ENCODE measurements at places on chromosomes 11 and 22.
A peak's percentile ranks its signal among the peaks of the same experiment; 100 is the strongest.

DNA sequence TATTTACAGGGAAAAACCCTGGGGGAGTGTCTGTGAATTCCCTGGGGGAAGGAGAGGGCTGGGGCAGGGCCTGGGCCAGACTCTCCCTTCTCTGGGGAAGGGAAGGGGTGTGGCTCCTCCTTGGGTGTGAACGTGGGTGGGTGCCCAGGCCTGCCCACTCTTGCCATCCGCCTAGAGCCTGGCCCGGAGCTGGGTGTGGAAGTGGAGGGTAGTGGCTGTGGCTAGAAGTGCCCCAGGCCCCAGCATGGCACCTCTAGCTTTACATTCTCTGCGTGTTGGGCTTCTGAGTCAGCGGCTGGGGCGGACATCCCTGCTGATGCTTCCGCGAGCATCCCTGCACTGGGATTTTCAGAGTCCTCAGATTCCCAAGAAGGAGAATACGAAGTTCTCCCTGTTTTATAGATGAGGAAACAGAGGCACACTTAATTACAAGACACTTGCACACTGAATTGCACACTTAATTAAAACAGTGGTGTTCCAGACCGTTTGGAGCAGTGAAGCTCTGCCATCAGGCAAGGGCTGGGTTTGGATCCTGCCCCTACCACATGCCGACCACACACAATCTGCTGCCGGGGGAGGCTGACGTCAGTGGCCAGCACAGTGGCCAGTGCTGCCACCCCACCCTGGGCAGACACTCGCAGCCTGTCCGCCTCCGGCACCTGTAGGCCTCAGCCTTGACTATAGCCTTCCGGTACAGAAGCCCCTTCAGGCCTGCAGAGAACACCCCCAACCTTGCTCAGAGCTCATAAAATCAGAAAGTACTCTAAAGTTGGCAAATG lies 7.6 kb downstream of the BAD start:
- ATAC-seq: no peak

DNA sequence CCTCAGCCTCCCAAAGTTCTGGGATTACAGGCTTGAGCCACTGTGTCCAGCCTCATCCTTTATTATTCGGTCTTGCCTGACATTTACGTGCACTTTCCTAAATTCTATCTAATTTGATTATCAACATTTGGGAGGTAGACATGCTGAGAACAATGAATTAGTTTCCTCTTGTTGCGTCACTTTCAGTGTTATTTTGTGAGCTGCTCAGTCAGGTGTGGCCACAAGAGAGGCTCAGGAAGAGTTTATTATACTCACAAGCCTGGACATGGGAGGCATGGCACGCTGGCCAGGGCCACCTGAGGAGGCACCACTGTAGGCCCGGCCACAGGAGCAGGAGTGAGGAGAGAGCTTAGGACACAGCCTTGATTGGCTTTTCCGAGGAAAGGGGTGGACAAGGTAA lies 59.7 kb upstream of the RBFOX2 start:
- no peak for ATAC-seq

DNA sequence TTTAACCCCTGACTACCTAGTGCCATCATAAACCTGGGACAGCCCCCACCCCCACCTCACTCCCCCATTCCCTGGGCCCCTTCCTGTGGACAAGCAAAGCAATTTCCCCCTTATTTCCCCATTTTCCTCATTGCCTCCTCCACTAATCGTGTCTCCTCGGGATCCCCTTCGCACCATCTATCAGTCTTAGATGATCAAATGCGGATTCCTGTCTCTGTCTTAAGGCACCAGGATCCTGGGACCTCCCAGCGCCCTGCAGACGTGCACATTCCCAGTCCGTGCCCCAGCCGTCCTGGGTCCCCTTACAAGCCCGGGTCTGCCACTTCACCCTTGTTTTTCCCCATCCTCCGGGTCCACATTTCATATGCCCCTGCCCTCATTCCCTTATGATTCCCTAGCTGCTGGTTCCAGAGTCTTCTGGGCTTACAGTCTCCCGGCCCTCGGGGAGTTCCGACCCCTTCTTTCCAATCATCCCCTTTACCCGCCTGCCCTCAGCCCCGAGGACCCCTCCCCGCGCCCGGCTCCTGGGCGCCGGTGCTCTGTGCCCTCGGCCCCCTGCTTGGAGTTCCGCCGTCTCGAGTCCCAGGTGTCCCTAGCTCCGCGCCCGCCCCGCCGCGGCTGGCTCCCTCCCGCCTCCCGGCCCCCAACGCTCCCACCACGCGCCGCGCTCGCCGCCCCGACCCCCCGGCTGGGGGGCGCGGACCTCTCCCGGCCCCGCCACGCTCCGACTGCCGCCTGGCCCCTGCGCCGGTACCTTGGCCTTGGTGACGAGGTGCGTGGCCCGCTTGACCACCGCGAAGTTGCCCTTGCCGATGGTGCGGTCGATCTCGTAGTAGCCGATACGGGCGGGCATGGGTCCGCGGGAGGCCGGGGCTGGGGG lies 599 bp downstream of the SIK3 start:
- ATAC-seq: peak; percentile 18

GRCh38 chr11:126570489-126570888 lies 215.0 kb downstream of the ST3GAL4 start:
- ATAC-seq: no peak

- no peak for ATAC-seq
Observed at GRCh38 chr11:75913984-75914383, 99.0 kb downstream of the UVRAG start.

- peak; percentile 28 for ATAC-seq
Observed at GRCh38 chr22:30305519-30305905, 16.2 kb upstream of the CASTOR1 start.

DNA sequence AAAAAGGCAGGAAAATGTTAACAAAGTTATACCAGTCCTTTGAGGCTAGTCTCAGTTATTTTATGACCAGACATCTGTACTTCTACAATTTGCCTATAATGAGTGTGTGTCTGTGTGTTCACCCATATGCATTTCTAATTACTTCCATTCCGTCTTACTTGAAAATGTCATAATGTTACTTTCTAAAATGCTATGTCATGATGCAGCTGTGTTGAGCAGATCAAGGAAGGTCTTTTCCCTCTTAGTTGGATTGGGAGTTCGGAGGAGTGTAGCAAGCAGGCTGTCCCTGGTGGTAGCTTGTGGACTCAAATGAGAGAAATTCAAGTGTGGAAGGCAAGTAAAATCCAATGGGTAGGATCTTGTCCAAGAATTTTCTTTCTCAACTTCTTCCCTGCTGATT lies 3.0 kb downstream of the SNX19 start:
- no peak for ATAC-seq

GRCh38 chr11:8232414-8232813 lies 31.3 kb downstream of the LMO1 start:
- no peak for ATAC-seq
